ENCODE measurements at places on chromosomes 3 and 15.
A peak's percentile ranks its signal among the peaks of the same experiment; 100 is the strongest.

DNA sequence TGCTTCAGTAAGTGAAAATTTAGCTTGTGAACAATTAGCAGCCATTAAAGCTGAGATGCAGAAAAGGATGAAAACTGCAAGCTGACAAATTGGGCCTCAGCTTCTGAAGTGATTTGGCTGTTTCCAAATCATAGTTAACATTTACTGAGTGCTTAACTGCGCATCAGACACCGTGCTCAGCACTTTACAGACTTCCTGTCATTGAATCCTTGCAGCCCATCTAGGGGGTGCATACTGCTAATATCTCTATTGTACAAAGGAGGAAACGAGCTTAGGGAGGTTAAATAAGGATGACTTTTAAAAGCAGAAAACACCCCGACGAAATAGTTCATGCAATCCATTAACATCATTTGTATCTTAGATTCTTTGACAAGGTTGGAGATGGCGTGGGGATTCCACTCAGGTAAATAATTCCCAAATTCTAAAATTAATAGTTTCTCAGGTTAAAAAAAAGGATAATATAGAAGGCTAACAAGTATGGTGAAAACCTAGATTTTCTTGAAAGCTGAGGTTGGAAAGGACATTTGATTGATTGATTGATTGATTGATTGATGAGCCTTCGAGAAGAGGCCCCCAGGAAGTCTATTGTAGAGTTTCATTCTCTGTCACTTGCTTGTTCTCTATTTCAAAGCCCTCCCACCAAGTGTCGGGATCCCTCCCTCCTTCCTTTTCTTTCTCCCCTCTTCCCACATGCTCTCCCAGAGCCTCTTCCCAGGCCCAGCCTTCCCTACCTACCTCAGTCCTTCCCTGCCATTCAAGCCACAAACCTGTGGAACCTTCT lies 23.5 kb upstream of the EPHB3 start:
- no peak for DNase-seq

DNA sequence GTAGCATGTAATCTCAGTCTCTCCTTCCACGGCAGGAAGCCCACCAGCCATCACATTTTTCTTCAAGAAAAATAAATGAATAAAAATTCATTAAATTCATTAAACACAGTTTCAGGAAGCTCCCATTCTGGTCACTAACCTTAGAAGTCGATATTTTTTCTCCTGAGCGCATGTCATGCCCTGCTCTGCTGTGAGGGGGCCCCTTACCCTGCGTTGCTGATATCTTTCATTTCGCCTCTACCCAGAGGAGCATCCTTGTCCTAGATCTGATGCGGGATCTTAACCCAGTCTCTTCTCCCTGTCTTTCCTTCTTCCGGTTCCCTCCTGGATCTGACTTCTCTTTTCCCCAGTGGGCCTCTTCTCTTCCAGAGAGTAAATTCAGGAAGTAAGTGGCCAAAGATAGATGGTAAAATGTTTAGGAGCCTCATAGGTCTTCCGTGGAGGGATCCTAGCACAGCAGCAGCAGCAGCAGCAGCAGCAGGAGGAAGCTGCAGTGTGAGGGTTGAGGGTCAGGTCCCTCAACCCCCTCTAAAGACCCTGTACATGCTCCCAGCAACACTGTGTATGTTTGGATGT lies 1.4 kb upstream of the ILDR1 start:
- DNase-seq = no peak

- DNase-seq = no peak
Measured at GRCh38 chr15:39204031-39204430, 376.8 kb upstream of the THBS1 start.

- DNase-seq = no peak
Measured at GRCh38 chr15:38070778-38071177, 136.3 kb downstream of the TMCO5A start.

GRCh38 chr3:185837414-185837813 lies 12.6 kb upstream of the IGF2BP2 start:
- no peak for DNase-seq

DNA sequence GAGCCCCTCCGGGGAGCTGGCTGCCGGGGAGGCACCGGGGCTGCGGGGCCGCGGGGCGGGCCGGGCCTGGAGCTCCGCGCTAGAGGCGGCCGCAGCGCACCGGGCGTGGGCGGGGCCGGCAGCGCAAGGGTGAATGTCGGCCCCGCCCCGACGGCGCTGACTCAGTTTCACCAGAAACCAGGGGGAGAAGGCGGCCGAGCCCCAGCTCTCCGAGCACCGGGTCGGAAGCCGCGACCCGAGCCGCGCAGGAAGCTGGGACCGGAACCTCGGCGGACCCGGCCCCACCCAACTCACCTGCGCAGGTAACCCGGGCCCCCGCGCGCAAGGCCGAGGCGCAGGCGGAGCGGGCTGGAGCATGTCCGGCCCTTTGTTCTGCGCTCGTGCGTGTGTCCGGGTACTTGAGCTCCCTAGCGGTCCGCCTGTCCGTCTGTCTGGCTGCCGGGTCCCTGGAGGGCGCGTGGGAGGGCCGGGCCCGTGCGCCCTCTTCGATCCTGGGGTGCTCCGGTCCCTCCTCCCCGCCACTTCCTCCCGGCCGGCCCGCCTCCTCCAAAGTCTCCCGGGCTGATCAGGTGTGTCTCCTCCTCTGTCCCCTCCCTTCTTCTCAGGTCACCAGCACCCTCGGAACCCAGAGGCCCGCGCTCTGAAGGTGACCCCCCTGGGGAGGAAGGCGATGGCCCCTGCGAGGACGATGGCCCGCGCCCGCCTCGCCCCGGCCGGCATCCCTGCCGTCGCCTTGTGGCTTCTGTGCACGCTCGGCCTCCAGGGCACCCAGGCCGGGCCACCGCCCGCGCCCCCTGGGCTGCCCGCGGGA lies at the start of gene SPINT1:
Gene SPINT1 (plus strand): TSS at position 164 of the 811 bp plus-strand sequence. CDS start 507 bp downstream, at position 671.
- peak; percentile 65 for DNase-seq

DNA sequence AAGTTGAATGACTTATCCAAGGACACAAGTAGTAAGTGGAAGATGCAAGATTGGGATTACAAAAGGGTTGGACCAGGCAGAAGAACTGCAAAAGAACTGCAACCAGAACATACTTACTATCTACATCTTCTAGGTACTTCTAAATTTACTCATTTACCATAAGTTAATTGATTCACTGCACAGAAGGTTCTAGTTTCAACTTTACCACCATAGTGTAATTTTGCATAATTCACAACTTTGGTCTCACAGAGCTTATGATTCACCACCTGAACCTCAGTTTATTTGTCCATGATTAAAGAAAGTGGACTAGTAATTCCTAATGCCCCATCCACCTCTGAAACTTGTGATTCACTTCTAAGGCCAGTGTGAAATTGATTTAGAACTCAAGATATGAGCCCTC lies 236.8 kb upstream of the UBE2E2 start:
- no peak for DNase-seq

GRCh38 chr15:100334456-100334855 lies 7.3 kb downstream of the ADAMTS17 start:
- no peak for DNase-seq

- peak; percentile 90 for DNase-seq
Measured at GRCh38 chr3:81760924-81761903, at the start of gene GBE1. TSS of gene GBE1 (minus strand) at chr3:81761645. CDS start at chr3:81761517, 128 bp downstream.

GRCh38 chr3:124273651-124274050 lies 281.7 kb upstream of the ROPN1 start:
- no peak for DNase-seq

- peak; percentile 62 for DNase-seq
Measured at GRCh38 chr15:85854345-85855097, 59.8 kb upstream of the KLHL25 start.

- peak; percentile 59 for DNase-seq
Measured at GRCh38 chr3:14463330-14464140, 61.1 kb downstream of the SLC6A6 start.

GRCh38 chr3:8282541-8283165 lies 219.0 kb upstream of the LMCD1 start:
- DNase-seq = no peak

DNA sequence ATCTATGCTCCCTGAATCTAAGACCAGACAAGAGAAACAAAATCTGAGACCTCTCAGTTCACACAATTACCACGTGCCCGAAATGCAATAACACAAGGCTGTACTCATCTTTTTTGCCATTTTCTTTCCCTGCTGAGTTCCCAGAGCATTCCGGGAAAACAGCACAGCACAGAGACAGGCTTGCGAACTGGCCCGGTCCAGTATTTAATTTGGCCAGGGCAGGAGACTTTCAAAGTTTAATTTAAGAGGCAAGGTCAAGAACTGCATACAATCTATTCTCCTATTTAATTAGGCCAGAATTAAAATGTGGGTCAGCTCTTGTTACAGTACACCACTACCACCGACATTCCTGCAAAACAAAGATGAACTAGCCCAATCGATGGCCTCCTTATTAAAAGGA lies 87.5 kb upstream of the SNRPA1 start:
- DNase-seq = no peak

DNA sequence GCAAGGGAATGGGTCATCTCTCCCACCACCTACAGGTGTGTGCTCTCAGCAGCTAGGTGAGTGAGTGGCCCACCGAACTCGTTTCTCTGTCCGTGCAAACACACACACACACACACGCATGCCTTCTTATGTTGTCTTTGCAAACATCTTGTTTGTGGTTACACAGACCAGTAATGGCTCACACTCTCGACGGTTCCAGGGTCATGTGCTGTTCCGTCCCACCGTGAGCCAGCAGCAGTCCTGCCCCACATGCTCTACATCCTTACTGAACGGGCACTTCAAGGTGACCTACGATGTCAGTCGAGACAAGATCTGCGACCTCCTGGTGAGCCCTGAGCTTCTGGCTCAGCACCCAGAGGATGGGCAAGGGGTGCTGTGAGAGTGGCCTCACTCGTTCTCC lies 4.3 kb downstream of the ITIH1 start:
- no peak for DNase-seq

DNA sequence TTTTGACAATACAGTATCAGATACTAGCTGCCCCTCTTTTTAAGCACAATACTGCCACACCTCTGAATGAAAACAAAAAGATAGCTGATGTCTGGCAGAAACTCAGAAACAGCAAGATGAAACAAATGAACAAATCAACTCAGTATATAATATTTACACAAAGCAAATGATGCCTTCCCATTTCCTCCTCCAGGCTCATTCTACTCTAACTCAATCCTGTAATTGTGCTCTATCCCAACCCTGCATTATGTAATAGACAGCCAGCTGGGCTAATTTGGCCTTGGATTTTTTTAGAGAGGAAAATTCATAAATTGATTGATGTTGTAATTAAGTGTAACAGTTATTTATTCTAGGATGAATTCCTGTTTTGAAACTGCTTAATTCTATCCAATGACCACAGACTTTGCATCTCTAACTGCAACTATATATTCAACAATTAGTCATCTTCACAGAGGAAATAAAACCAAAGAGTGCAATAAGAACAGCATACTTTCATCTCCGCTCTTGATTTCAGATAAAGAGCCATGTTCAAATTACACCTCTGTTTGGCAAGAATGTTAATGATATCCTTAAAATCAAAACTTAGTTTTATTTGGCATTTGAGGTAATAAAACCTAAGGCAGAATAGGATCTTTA lies 6.1 kb downstream of the ATG3 start:
- DNase-seq = no peak

- DNase-seq = peak; percentile 30
Measured at GRCh38 chr3:142180761-142181362, 31.5 kb upstream of the TFDP2 start.

DNA sequence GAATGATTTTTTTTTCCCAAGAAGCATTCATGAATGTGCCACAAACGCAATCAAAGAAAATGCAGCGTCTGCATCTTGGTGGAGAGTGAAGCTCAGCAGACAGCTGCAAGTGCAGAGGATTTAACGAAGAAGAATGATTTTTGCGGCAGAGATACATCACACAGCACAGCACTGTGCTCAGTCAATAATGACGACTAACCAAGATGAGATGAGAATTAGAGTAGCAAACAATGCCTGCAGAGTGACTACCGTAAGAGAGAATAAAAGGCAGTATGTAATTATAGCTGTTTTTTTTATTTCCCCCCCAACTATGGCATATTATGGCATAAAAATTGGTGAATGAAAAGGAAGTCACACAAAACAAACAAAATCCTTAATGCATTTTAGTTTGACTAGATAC lies 218.0 kb upstream of the ROBO1 start:
- DNase-seq = no peak

GRCh38 chr3:25674670-25675069 lies 10.0 kb upstream of the TOP2B start:
- DNase-seq = no peak

DNA sequence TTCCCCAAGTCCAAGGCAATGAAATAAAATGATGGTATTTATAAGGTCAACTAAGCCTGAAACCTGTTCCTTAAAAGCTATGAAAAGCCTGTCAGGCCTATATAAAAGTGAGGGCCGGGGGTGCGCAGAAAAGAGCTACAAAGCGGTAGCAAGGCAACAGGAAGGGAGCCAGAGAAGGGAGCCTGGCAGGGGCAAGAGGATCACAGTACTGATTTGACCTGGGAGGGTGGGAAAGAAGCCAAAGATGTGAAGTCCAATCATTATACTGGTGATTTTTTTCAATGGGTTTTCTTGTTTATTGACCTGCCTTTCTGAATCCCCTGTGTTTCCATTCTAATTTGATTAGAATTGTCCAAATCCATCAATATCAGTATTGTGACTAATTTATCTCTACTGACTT lies 64.3 kb upstream of the STT3B start:
- DNase-seq = no peak

DNA sequence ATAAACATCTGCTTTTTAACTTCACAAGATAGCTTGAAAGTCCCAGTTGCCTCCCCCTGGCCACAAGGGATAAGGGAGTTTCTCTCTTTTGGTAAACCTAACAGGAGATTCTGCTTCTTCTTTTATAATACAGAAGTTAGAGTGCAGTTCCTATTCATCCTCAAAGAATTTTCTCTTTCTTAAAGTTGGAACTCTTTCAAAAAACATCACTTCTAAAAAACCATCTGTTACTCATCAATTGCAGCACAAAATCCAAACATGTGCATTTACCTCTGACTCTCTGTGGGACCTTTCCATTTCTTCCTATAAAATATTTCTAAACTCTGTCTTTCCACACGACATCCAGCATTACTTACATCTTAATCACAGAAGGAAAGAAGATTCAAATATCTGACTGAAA lies 5.1 kb downstream of the DPH6 start:
- DNase-seq = no peak

GRCh38 chr15:69031013-69032001 lies 16.8 kb downstream of the NOX5 start:
- DNase-seq = peak; percentile 60

DNA sequence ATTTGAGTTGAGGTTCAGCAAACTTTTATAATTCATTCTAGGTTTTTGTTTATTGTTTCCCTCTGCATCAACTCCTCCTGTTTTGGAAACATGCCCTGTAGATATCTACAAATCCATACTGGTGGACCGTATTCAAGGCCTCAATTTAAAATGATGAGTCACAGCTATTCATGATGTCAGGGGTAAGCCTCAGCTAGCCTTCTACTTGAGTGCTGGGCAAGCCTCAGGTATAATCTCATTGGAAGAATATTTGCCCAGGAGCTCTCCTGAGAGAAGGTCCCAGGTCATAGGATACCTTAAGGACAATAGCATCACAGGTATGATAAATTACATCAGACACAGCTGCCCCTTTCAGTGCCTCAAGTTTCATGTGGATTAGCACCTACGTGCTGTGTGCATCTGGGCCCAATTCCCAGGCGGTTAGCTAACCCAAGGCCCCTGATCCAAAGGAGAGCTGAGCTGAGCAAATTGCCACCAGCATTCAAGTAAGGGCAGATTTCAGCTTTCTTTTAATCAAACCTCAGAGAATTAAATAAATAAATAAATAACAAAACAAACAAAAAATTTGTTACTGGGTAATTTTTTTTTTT lies 87.5 kb downstream of the KCNMB2 start:
- DNase-seq = no peak

Data from nephron progenitor cell (in vitro differentiated cells).